ENCODE measurements at places on chromosomes 5 and 9.

- DNase-seq: no peak
Measured at GRCh38 chr5:158699298-158699880, 400.3 kb downstream of the EBF1 start.

DNA sequence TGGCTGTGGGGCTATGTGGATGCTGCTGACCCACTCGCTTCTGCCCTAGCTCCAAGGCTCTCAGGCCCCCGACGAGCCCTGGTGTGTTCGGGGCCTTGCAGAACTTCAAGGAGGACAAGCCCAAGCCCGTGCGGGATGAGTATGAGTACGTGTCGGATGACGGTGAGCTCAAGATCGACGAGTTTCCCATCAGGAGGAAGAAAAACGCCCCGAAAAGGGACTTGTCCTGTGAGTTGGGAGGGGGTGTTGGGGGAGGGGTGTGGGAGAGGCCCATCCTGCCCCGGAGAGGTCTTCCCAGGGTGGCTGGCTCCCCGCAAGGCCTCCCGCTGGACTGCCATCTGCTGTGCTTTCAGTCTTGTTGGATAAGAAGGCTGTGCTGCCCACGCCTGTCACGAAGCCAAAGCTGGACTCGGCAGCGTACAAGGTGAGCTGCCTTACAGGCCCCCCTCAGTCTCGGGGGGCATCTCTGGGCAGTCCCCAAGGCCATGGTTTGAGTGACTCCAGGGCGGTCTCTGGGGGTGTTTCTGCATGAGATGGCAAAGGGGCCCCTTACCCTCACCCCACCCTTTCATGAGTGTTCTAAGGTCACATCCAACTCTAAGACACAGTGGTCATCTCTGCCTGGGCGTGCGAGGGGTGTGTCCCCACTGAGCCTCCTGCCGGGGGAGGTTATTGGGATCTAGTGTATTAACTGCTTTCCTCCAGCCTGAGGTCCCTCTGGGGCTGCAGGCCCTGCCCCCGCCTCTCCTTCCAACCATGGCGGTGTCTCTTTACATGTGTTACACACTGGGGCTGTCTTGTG, 89.5 kb downstream of the PHF2 start:
- DNase-seq: no peak

GRCh38 chr5:181133610-181134231, 2.8 kb upstream of the OR2V1 start:
- DNase-seq: no peak

GRCh38 chr5:135232958-135233357, 166.1 kb downstream of the MACROH2A1 start:
- no peak for DNase-seq

DNA sequence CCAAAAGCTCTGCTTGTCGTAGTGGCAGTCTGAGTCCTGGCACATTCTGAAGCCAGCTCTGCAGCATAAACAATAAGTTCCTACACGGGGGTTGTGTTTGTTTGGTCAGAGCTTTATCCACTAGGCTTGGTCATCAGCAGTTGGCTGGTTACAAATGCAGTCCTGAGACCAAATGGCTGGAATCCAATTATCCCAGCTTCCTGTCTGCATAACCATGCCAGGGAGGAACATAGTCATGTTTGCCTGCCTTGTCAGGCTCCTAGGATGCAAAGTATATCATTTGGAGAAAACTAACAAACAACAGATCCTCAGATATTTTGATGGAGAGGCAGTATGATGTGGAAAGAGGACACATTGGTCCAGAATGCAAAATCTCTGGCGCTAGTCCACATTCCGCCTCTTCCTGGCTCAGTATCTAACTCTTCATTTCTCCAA, 85.8 kb downstream of the FBXO38 start:
- no peak for DNase-seq

GRCh38 chr5:76401801-76402250, 1.3 kb upstream of the IQGAP2 start:
- peak; percentile 34 for DNase-seq

DNA sequence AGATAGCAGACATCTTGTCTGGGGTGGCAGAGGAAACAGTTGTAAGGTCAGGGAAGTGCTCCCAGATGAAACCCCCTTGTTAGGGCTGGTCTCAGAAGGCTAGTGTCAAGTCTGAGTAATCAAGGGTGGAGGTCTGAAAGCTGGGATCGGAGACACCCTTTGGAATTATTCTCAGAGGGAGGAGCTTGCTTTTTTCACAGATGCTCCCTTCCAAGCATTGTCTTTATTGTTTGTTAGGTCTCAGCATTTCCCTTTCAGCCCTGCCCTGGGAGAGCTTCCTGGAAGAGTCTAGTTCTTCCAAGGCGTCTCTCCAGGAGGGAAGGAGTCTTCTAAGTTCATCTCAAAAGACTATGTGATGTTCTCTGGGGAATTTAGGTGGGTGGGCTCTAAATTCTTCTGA, 3.2 kb downstream of the TEK start:
- no peak for DNase-seq

DNA sequence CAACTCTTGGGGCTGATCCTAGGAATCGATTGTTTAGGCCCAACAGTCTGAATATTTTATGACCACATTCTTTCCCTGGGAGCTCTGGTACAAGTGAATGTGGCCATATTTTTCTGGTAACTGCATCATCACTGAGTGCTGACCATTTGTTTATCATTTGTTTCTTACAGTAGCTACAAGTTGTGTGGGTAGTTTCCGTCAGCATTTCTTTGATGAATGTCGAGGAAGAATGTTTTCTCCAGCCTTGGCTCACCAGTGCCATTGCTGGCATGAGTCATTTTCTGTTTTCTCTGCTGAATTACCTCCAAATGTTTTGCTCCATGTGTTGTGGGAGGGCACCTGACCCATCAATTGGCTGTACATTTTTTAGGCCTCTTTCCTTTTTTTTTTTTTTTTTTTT, 14.1 kb upstream of the CARD19 start:
- peak; percentile 9 for DNase-seq

DNA sequence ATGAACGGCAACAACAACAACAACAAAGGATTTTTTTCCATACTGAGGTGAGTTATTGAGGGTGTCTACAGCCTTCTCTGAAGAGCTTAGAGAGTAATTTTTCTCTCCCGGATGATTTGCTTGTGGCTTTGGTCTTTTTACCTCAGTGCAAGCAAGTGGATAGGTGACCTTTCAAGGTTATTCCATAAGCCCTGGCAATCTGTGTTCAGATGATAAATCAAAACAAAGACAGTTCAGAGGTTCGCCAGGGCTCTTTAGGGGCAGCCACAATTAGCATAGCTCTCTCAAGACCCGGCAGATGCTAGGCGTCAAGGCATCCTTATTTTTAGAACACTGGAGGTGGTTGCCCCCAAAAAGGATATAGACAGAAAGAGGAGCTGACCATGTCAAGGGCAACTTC, 417.9 kb upstream of the C9orf72 start:
- no peak for DNase-seq

DNA sequence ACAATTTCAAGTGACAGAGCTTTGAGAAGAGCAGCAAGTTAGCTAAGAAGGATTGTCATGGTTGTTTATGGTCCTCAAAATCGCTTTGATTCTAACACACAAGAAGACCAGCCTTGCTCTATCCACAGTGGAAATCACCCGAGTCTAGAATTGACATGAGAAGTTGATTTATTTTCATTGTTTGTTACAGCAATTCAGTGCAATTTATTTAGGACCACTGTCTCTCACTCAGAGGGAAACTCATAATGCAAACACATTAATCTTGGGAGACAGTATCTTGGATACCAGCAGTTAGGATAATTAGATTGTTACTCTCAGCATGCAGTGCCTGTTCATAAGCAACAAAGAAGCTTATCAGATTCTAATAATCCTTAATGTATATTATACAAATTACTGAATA, 498.9 kb downstream of the NTRK2 start:
- DNase-seq: no peak

DNA sequence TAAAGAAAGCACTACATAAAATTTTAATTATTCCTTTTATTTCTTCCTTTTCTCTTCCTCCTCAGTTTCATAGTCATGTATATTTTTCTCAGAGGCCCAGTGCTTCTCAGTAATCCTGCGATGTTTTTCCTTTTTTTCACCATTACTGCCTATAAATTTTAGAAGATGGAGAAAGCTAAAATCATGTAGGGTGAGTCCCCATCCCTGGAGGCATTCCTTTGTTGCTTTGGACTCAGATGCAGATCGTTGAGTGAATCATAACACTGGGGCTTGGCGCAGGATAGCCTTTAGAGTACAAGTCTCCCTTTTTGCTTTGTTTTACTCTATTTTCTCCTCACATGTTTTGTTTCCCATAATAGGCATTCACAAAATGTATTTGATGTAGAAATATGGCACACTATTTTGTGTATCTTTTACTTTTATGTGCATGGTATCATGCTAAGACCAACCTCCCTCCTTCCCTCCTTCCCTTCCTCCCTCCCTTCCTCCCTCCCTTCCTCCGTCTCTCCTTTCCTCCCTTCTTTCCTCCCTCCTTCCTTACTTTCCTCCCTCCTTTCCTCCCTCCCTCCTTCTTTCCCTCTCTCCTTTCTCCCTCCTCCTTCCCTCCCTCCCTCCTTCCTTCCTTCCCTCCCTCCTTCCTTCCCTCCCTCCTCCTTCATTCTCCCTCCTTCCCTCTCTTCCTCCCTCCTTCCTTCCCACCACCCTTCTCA, 72.4 kb downstream of the NUDT12 start:
- DNase-seq: no peak

DNA sequence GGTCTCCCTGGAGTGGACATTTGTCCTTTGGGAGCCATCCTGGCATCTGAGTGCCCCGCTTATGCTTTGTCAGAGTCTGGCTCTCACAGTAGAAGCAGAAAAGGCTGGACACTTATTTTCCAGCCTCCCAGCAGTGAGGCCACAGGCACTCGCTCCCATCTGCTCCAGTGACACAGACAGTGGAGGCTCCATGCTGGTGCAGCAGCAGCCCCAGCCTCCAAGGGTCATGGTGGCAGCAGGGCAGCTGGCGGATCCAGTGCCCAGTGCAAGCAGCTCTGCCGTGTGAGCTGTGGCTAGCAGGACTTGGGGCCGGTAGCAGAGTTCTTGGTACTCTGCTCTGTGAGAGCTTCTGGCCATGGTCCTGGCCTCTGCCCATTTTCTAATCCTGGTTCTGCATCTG, 157.3 kb upstream of the ALDH1B1 start:
- DNase-seq: no peak

DNA sequence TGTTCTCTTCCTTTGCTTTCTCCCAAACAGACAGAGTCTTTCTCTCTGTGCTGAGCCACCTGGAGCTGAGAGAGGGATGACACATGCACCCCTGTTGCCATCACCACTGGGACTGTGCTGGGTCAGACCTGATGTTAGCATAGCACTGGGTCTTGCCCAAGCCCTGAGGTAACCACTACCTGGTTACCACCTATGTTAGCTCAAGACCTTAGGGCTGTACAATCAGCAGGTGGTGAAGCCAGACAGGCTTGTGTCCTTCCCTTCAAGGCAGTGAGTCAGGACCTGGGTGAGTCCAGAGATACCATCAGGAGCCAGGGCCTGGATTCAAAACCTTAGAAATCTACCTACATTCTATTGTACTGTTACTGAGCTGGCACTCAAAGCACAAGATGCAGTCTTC, 32.1 kb downstream of the FST start:
- DNase-seq: no peak

DNA sequence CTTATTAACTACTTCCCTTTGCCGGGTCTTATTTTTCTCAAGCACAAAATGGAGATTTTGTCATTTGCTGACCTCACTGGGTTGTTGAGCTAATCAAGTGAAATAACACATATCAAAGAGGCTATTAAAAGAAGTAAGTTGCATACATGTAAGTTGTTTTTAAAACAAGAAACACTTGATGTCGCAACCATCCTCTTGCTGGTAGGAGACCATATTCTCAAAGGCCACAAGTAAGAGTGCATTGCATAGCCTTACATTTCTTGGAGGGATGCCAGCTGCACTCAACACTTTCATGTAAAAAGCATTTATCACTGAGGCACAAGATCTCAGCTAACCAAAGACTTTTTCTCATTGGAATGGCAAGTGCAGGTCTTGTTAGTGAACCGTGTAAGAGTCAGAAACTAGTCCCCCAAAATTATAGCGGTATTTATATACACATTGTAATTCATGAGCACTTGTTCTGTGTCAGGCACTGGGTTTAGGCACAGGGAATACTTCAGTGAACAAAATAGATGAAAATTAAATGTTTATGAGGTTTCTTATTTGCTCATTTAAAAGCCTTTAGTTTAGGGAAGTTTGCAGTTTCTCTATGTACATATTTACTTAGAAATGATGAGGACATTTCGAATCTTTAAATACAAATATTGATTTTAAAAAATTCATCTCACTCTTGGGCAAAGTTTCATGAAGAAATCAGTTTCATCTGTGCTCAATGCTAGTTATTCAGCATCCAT, 72.0 kb downstream of the ZFAND5 start:
- DNase-seq: no peak

DNA sequence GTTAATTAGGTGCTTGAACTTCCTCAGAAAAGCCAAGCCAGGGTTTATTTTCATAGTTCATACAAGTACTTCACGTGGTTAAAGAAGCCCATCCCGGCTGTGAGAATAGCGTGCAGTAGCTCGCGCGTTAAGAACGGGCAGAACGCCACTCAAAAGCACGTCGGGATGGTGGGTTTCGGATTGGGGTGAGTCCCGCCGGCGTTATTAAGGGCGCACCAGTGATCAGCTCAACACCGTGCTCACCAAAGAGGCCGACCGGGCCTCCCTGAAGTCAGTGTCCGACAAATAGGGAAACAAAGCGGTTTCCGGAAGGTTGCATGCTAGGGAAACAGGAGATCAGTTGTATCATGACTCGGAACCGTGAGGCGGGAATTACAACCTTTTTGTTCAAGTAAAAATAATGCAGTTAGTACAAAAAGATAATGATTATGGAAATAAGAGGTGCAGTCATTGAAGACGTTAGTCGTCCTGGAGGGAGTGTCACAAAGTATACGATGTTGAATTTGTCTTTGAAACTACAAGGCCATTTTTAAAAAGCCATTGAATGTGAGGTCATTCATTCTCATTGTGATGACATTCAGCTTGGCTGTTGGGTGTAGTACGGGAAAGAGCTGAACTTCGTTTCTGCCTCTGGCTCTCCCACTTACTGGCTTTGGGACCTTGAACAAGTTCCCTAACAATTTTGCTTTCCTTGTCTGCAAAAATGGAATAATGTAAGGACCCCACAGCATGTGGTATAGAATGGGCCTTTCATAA, 992 bp downstream of the SETD9 start:
- peak; percentile 47 for DNase-seq

DNA sequence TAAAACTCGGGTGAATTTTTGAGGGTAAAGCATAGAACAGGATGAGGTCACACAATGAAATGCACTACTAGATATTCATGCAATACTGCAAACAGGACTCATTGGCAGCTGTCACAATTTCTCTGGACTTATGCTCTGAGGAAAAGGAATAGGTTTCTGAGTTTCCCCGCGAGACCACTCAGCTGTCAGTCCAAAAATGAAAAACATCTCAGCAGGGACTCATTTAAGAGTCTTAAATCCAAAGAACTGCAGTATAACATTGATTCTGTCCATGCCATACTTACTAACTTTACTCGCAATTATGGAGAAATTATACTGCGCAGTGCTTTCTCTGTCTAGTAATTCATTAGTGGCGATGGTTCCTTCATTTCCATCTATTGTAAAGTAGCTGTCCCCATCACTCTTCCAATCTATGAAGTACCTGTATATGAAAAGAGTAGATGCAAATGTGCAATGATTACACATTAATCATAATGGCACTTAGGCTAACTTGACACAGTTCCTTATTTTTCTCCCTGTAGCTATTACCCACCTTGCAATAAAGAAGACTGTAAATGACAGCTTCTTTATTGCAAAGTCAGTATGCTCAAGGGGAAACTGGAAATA, 1070.0 kb downstream of the CDH12 start:
- no peak for DNase-seq

GRCh38 chr5:156208271-156208670, 118.7 kb upstream of the SGCD start:
- DNase-seq: no peak
